ENCODE measurements at places on chromosomes 16 and 17.

DNA sequence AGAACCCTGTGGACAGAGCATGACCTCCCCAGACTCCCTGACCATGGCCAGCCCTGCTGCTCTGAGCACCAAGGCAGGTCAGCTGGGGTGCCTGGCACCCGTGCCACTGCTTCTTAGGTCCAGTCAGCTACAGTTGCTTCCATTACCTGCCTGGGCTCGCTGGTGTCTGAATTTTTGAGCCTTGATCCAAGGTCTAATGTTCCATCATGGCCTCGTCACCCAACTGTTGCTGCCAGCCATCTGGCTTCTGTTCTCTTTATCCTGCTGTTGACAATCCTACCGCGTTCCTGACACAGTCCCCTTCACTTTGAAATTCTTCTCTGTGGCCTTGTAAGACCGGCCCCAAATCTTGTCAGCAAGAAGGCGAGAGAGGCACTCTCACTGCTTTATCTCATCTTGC, 16.7 kb downstream of the GLYR1 start:
- no peak for DNase-seq

- DNase-seq = no peak
Observed at GRCh38 chr17:8846768-8847211, 20.7 kb downstream of the PIK3R6 start.

DNA sequence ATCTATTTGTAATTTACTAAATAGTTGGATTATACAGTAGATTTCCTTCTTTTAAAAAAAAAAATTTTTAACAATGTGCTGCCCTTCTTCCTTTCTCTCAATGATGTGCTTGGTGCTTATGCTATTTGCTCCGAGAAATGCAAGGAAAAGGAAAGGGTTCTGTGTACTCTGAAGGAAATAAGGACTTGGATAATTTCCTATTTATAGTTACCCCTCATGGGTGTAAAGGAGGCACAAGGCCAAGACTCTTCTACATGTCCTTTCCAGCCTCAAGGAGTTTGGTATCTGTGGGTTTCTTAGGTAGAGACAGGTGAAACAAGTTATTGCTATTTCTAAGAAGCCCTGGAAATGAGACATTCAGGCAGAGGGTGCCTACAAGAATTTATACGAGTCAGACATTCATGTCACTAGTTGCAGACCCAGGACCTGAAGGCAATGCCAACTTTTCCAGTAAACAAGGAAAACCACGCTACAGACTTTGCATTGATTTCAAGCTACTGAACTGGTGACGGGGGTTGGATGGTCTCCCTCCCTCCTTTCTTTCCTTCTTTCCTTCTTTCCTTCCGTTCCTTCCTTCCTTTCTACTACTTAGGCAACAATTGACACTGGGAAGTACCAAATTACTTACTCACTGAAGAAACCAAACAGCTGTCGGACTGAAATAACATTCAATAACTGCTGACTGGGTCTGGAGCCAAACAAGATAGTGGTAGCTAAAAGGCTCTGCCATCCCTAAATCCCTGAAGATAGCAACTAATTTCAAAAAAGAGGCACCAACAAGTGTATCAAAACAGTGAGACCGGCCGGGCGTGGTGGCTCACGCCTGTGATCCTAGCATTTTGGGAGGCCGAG, 33.8 kb upstream of the GHDC start:
- no peak for DNase-seq

DNA sequence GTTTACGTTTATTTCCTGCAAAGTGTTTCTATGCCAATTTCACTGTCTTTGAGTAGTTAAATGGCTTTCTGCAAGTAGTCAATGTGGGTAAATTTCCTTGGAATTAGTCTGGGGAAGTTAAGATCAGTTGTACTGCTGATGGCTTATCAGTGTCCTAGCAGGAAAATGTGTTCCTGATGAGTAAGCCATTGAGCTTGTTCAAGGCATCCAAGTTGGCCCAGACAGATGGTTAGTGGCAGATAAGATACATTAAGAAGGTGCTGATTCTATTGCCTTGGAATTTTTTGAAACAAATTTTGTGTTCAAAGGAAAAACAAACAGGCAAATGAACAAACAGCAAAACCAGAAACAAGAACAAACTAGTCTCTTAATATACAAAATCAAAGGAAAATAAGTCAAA, 258.4 kb downstream of the MAP2K6 start:
- no peak for DNase-seq

DNA sequence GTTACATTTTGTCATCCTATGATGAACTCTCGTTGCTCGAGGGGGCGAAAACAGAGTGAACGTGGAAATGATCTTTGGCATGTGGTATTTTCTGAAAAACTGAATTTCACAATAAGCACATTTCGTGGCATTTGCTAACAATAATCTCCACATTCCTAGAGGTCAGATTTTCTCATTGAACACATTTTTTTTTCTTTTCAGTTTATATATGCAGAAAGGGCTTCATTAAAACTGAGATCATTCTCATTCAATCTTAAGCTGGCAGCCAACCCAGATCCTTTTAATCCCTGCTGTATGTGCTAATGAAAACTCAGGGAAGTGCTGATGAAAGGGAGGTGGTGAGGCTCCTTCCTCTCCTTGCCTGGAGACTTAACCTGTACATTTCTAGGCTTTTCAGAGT, 52.6 kb downstream of the PRKCA start:
- DNase-seq = no peak

DNA sequence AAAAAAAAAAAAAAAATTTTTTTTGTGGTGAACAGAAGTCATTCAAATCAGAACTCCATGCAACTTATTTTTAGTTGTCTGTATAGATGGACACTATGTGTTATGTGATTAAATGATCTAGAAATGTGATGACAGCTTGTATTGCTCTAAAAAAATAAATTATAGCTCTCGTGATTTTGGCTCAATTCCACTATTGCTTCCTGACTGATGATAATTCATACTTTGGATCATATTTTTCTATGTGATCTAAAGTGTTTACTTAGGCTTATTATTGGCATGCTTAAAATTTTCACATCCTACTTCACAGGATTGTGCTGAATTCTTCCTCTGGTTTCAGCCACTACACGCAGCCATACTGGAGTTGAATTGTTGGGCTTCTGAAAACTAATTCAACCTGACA, 76.8 kb downstream of the RPGRIP1L start:
- no peak for DNase-seq

- no peak for DNase-seq
Observed at GRCh38 chr16:53282975-53283946, 151.0 kb upstream of the RBL2 start.

GRCh38 chr17:39084558-39084957, 66.9 kb downstream of the PLXDC1 start:
- DNase-seq = no peak

DNA sequence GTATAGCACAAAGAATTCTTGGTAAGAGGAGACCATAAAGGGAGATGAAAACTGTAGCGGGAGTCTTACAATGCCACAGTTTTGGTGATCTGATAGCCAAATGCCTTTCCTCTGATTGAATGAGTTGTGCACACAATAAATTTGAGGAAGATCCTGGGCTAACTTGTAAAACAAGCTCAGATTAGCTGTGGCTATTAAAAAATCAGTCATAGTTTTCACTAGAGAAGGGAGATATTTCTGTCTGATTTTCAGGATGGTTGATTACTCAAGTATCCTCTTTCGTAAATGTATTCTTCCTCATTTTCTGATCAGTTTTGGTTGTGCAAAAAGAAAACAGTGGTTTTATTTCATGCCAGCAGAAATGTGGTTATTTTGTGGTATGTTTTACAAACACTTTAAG, 9.1 kb upstream of the METTL9 start:
- DNase-seq = no peak

- no peak for DNase-seq
Observed at GRCh38 chr17:50110591-50111349, 15.6 kb downstream of the PDK2 start.

GRCh38 chr16:24976971-24977677, 38.0 kb downstream of the ARHGAP17 start:
- no peak for DNase-seq

DNA sequence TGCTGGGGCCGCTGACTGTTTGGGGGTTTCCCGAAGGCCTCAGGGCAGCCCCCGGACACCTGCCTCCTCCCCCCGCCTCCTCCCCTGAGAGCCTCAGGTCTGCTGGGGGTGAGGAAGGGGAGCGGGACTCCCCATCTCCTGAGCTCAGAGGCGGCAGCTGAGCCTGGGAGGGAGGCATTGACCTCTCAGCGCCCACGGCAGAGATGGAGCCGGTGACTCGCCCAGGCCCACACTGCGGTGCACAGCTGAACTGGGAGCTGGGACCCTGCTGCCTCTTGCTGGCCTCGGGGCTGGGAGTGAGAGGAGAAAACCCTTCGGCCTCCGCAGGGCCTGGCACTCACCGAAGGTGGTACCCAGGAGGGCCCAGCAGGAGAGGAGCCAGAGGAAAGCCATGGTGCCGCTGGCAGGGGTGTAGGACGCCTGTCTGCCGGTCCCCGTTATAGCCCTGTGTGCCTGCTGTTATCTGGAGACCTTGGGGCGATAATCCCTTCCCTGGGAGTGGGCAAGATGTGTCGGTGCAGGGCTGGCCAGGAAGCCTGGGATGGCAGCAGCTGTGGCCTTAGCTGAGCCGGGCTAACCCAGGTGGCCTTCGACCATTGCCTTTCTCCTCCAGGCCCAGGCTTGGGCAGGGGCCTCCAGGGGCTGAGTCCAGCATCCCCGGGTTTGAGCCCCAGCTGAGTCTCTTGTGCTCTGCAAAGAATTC, at the start of gene CTRB2:
CTRB2 (minus strand) TSS at position 413 of the 703 bp plus-strand sequence; CDS start at position 393, 20 bp downstream.
- no peak for DNase-seq

- no peak for DNase-seq
Observed at GRCh38 chr17:30476726-30477082, 504 bp upstream of the GOSR1 start.

DNA sequence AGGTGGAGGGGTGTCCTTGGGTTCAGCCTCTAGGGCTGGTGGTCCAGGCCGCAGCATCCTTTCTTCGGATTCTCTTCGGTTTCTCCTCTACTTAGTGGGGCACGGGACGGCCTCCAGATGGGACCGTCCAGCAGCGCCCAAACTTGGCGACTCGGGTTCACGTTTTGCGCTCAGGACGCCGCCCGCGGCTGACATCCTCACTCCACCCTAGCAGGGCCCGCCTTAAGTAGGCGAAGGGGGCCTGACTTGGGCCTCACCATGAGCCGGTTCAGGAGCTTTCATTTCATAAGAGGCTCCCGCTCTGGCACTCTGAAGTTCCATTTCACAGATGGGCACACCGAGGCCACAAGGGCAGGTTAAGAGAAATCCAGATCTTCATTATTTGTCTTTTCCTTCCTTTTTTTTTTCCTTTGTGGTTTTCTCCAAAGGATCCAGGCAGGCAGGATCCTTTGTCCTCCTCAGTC, 141.2 kb downstream of the SEC14L1 start:
- DNase-seq = no peak

- DNase-seq = no peak
Observed at GRCh38 chr17:29870836-29871465, 59.1 kb downstream of the SSH2 start.

DNA sequence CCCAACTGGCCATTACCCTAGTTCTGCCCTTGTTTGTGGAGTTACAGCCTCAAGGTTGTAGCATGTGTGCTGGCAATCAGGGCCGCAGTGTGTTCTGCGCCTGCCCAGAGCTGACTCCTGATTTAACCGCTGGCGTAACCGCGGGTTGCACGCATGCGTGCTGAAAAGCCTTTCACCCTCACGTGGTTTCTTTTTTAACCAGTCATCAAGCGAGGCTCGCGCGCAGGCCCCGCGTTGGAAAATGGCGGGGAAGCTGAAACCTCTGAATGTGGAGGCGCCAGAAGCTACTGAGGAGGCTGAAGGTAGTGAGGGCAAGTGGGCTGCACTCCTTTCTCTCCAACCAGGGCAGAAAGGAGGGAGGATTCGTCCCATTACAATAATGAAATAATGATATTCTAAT, at the start of gene SYCE1L:
SYCE1L (plus strand) TSS at position 198 of the 400 bp plus-strand sequence; CDS start at position 242, 44 bp downstream.
- no peak for DNase-seq

DNA sequence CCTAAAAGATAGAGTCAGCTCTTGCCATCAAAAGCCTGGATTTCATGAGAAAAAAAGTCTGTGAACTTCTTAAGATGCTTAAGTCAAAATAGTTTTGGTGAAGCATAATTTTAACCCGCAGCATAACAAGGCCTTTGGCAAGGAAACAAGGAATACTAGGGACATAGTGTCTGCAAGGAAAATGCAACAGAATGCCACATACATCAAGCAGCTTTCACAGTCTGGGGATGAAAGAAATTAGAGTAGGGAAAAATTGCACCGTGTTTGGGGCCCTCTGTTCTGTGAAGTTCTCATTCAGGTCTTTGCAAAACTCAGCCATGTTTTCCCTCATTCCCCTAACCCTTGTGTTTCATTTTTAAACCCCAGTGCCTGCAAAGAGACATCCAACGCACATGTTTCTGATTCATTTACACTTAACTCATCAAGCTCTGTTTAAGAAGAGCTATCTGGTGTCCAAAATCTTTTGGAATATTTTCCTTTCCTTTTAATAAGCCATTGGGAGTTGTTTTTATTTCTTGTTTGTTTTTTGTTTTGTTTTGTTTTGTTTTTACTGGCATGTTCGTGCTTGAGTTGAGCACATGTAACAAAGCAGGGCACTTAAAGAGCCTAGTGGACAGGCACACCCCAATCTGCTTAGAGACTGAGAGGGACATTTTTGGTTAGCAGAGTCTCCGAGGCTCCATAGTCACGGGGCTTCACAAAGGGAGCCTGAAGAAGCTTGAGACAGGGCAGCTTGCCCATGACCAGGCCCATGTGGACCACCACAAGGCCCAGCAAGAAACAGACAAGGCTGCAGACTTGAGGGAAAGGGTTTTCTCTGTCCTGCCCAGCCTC, 116.5 kb downstream of the ANKFN1 start:
- DNase-seq = no peak

DNA sequence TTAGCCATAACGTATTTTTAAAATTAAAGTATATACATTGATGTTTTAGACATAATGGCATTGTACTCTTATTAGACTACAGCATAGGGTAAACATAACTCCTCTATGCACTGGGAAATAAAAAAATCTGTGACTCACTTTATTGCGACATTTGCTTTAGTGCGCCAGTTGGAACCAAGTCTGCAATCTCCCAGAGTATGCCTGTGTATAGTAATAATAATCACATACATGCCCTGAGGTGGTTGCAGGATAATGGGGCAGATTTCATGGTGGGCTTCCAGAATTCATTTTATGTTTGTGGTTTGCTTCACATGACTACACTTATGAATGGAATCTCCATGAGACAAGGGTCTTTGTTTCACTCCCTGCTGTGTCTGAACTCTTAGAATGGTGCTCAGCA, 66.9 kb upstream of the N4BP1 start:
- DNase-seq = no peak

DNA sequence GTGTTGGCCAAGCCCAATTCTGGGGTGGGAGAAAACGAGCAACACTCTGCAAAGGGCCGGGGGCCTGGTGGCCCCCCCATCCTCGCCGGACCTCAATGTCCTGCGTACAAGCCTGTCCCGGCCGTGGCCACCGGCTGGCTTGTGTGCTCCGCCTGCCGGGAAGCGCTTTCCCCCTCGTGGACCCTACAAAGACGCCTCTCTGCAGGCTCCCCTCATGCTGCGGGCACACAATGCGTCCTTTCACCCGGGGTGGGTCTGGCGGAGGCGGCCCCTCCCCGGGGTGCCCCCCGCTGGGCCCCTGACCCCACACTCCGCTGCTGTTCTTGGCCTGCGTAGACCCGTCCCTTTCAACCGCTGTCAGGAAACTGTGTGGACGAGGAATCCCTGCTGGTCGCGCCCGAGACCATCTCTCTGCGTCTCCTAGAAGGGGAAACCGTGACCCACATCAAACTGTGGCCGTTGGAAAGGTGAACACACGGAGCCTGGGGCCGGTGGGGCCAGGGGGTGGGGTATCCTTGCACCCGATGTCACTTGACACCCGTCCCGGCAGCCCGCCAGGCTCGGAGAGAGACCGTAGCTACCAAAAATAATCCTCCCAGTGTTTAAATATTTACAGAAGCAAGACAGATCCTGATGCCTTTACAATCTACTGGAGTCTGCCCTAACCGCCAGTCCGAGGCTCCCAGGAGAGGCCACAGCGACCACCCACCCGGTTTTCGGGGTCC, 43.6 kb downstream of the TBC1D16 start:
- DNase-seq = no peak

- no peak for DNase-seq
Observed at GRCh38 chr16:61792194-61792909, 243.9 kb downstream of the CDH8 start.

Data from activated CD8-positive, alpha-beta memory T cell treated with anti-CD3 and anti-CD28 coated beads, Interleukin-2, amount 50 U/mL, for 4 hours (primary cell).